ENCODE measurements at places on chromosomes 16 and 17. TPM values are rescaled to one million over a fixed set of nuclear protein-coding genes. Genes with fewer than 3 reads are reported as not detected.

Gene AATK
- polyA plus RNA-seq, result 8.9 TPM

Gene WRAP53
- polyA plus RNA-seq, result 11.8 TPM

Gene NPIPA2
- not detected for polyA plus RNA-seq

Gene ZNF423
- 23.1 TPM for polyA plus RNA-seq

Gene TPPP3
- 284 TPM for polyA plus RNA-seq

Gene MMP2
- polyA plus RNA-seq, result 603 TPM

Gene STAC2
- 0.18 TPM for polyA plus RNA-seq

Gene FAM171A2
- polyA plus RNA-seq, result 29.5 TPM

GRCh38 chr17:52504081-52504480 lies 345.6 kb upstream of the CA10 start:
- no peak for DNase-seq

DNA sequence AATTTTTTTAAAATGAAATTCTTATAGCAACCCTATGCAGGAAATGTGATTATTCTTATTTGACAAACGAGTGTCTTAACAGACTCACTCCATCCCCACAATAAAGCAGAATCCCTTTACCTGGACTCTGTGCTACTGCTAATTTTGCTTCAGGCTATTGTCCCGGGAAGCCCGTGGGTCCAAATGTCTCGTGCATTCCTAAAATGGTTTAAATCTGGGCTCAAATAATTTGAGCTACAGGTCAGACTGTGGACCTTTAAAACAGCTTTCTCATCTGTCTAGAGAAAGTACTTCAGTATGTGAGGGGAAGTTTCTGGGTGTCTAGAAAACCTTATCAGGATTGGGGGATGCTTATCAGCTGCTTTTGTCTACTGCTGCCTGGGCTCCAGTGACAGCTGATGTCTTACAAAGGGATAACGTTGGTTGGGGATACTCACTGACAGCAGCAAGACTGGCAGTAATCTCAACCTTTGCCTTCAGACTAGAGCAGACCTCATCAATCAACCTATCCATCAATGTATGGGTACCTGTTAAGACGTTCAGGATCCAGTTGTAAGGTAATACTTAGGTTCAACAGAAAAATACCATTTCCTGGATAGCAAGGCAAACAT lies 197.9 kb upstream of the CDH11 start:
- DNase-seq, result no peak

- no peak for DNase-seq
Observed at GRCh38 chr16:16164243-16164642, 59.1 kb downstream of the ABCC6 start.

- DNase-seq, result no peak
Observed at GRCh38 chr17:6919158-6919557, 76.7 kb upstream of the ALOX12 start.

- DNase-seq, result no peak
Observed at GRCh38 chr16:70493802-70494201, 29.6 kb downstream of the COG4 start.

GRCh38 chr17:6544011-6544370 lies 12.4 kb downstream of the PITPNM3 start:
- no peak for DNase-seq

DNA sequence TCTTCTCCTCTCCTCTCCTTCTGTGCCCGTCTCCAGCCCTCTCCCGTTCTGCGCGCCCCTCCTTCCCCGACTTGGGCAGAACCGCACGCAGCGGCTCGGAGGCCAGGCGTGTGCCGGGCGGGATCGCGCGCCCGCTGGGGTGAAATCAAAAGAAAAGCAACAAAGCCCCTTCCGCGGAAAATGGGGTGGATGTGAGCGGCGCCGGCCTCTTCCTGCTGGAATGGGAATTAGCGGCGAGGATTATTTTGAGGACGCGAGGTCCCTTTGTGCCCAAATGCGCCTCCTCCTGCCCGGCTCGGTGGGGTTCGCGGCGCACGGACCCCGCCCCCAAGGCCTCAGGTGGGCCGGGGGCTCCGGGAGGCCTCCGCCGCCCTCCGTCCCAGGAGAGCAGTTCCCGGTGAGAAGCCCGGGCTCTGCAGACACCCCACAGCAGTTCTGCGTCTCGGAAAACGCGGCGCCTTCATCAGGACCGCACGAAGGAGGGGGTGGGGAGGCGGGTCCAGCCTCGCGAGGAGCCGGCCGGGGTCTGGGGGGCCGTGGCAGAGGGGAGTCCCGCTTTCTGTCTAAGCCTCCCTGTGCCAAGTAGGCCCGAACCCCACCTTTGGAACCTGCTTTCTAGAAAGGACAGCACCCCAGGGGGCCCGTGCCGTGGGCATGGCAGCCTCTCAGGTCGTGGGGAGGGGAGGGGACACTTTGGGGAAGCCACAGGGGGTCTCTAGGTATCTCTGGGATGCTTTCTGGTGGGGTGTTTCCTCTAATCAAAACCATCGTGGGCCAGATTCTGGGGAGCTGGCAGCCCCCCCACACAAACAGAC lies 91.0 kb upstream of the CBX4 start:
- DNase-seq, result no peak

GRCh38 chr16:873889-874288 lies 73.4 kb upstream of the GNG13 start:
- DNase-seq, result no peak

GRCh38 chr17:55056526-55056925 lies 88.0 kb downstream of the STXBP4 start:
- DNase-seq, result no peak

DNA sequence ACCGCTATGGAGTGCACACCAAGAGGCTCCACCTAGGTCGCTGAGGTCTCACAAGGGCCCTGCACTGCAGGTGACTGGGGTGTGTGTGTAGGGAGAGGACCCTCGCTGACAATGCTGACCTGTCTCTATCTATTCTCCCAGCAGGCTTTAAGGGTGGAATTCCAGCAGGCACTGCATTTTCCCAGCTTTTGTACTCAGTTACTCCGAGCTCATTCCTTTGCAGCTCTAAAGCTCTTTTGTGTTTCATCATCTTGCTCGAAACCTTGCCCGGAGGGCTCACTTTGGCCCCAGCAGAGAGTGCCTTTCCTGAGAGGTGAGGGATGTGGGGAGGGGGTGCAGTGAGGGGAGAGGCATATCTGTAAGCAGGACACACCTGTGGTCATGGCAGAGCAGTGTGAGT lies 39.3 kb downstream of the SMPD3 start:
- no peak for DNase-seq

- DNase-seq, result peak; percentile 92
Observed at GRCh38 chr16:67246081-67246755, 1.1 kb downstream of the FHOD1 start.

GRCh38 chr16:85011846-85012284 lies 530 bp upstream of the ZDHHC7 start:
- no peak for DNase-seq

DNA sequence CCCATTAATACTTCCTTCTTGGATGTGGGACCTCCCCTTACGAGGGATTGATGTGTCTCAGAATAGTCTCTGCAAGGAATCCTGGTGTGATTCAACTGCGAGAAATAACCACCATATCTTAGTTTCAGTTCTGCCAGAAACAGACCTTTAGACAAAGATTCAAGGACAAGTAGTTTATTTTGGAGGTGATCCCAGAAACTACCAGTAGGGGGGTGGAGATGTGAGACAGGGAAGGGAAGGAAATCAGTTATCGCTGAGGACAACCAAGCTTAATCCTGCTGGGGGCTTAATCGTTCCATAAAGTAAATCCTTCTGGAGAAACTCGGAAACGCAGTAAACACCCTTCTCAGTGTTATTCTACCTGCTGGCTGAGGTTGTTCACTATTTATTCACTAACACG lies 5.0 kb upstream of the SDR42E1 start:
- DNase-seq, result no peak

GRCh38 chr17:17328251-17328650 lies 25.1 kb downstream of the NT5M start:
- DNase-seq, result no peak

DNA sequence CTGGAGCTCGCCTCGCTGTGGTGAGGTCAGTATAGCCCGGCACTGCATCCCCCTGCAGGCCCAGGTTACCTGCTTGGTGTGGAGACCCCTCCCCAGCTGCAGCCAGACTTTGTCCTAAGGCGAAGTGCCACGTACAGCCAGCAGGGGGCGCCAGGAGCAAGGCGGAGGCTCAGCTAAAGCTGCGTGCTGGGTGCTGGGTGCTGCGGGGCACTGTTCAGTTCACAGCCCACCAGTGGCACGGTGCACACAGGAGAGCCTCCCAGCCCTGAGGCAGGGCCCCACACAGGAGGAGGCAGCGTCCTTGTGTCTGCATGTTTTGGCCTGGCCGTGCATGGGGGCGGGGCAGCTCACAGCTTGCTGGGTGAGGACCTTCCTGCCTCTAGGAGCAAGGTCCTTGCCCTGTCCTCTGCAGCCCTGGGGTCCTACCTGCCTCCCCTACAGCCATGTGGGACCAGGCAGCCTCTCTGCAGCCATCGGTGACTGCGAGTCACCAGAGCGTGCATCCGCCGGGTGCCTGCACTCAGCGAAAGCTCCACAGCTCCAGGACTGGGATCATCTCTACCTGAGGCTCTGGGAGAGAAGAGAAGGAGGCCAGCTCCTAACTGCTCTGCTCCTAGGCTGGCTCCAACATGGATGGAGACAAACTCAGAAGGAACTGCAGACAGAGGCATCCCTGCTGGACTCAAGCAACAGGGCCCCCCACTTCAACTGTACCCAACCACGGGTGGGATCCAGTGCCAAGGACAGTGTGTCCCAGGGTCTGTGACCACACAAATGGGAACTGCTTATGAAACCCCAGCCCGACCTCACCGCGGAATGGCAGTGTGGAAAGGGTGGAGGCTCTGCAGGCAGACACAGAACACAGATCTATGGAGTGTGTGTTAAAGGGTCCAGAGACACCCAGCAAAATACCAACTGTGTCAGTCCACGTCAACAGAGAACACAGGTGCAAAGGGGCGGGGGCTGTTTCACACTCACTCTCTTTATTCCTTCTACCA lies 19.0 kb downstream of the SLC7A5 start:
- no peak for DNase-seq

- no peak for DNase-seq
Observed at GRCh38 chr17:47720196-47720595, 12.8 kb upstream of the TBX21 start.

DNA sequence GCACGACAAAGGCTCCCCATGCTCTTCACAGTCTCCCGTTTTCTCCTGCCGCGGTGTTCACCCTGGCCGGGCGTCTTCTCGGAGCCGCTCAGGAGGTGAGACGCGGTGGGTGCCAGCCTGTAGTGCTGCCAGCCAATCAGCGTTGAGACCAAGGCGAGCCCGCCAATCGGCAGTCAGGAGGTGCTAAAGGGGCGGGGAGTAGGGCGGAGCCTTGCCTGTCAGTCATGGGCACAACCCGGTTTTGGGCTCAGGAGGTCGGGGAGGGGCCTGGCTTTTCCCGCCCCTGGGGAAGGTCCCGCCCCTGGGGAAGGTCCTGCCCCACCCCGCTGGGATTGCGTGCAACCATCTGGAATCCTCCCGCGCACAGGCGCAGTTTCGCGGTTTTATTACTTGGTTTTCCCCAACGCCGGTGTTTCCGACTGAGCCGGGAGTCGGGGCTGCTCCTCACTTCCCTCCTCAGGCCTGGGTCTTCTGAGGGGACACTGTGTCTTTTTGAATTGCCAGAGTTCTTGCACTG lies at the start of gene PRDM7:
PRDM7 (minus strand) TSS at position 92 of the 517 bp plus-strand sequence. CDS start 1,421 bp downstream, outside the sequence.
- DNase-seq, result peak; percentile 83

DNA sequence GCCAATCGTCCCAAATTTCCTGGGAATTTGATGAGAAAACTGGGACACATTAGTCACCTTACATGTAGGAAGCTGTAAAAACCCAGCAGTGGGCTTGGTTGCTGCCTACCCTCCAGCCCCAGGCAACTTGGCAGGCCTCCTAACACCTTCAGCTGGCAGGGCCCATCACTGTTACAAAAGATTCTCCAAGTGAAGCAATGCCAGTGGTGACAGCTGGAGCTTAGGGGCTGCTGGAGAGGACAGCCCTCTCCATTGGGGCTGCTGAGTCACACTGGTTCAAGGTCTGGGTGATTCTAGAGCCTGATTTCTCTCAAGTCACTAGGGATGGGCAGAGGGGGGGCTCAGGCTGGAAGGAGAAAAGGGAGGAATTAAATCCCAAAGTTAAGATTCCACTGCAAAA lies 180.6 kb downstream of the COPRS start:
- DNase-seq, result no peak

- no peak for DNase-seq
Observed at GRCh38 chr16:4113358-4114256, 2.6 kb downstream of the ADCY9 start.

DNA sequence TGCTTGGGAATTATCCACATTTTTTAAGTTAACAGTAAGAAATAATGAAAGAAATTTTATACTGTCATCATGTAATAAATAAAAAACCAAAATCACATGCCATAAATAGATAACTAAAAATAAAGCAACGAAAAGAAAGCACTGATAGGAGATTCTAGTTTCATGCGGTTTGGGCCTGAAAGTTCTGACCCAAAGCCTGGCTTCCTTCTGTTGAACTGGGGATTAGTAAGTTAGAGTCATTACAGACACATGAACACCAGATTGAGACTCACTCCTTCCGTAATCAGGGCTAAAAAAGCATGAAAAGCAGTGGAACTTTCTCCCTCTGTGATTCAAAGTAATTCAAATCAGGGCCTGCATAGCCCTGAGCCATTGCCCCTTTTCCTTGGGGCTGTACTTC lies 13.2 kb upstream of the SLC6A2 start:
- no peak for DNase-seq

GRCh38 chr16:35210681-35211433 lies 1751.4 kb downstream of the TP53TG3F start:
- DNase-seq, result no peak

- no peak for DNase-seq
Observed at GRCh38 chr16:49399594-49400364, 26.2 kb downstream of the C16orf78 start.

GRCh38 chr16:86919578-86920305 lies 341.4 kb downstream of the FOXL1 start:
- no peak for DNase-seq

DNA sequence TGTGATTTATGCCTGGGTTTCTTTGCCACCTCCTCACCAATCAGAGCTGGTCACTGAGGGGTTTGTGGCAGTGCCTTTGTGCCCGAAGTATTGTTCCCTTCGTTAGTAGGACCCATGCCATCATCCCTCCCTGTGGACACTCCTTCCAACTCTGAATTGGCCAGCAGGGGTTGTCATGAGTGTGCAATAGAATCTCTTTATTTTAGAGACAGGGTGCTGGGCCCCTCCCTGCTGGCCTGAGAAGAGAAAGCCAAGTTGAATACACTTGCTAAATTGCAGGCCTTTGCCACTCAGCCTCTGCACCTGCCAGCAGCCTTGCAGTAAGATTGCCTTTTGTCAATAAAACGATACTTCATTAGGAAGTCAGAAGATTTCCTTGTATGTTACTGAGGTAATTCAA lies 40.7 kb upstream of the SLC12A3 start:
- DNase-seq, result no peak

DNA sequence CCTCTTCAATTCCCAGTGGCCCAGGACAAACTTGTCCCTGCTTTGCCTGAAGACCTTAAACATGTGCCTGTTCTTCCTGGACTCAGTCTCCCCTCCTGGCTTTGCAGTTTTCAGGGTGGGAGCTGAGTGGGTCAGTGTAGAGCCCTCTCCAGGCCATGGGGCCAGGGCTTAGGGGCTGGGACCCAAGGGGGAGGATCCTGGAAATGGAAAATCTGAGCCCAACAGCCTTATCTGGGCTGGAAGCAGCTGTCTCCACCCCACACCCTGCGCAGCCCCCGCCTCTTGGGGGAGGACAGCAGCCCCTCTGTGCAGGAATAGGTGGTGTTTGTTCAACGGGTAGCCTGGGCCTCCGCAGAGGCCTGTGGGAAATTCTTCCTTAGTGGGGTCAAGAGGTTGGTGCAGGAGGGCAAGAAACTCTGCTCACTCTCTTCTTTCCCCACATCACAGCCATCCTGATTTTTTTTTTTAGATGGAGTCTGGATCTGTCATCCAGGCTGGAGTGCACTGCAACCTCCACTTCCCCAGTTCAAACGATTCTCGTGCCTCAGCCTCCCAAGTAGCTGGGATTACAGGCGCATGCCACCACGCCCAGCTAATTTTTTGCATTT lies 6.8 kb upstream of the SMTNL2 start:
- DNase-seq, result no peak
